ENCODE measurements at places on chromosomes 11 and 22.

DNA sequence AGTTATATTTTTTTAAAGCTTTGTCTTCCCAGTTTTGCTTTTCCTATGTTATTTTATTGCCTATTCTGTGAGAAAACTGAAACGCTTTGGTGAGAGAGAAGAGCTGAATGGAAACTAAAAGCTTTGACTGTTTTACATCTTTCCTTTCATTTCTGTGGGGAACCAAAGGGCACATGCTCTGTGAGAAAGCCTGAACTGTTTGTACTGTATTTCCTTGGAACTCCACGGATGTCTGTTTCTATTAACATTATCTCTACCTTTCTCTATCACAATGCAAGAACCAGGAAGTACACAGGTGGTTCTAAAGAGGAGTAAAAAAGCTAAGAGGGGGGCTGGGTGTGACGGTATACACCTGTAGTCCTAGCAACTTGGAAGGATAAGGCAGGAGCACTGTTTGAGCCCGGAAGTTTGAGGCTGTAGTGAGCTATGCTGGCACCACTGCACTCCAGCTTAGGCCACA is 43.8 kb downstream of the CELF1 start:
- no peak for DNase-seq

- DNase-seq = peak; percentile 75
Measured at GRCh38 chr11:1382831-1383607, 6.7 kb upstream of the BRSK2 start.

GRCh38 chr22:23514322-23515038 is 65.6 kb downstream of the IGLL1 start:
- DNase-seq = no peak

- DNase-seq = no peak
Measured at GRCh38 chr22:35821654-35822053, 104.0 kb downstream of the APOL5 start.

DNA sequence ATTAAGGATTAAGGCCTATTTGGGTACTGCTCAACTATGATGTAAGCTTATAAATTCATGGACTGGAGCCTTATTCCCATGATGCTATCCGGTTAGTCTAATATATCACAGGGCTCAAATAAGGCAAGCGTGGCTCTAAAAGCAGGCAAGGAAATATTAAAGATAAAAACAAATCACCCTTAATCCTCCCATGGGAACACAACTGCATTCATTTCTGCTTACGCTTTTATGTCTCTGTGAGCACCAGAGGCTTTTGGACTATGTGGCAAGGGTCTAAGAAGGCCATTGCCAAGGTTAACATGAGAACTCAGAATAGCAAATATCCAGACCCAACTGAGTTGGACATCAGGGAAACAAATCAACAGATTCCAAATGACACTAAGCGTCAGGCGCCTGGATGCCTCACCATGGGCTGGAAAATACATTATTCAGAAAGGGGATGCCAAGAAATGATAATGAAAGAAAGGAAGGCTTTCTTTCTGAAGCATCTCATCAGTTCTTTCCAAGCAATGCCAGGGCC is 138.1 kb downstream of the SLC1A2 start:
- DNase-seq = no peak

DNA sequence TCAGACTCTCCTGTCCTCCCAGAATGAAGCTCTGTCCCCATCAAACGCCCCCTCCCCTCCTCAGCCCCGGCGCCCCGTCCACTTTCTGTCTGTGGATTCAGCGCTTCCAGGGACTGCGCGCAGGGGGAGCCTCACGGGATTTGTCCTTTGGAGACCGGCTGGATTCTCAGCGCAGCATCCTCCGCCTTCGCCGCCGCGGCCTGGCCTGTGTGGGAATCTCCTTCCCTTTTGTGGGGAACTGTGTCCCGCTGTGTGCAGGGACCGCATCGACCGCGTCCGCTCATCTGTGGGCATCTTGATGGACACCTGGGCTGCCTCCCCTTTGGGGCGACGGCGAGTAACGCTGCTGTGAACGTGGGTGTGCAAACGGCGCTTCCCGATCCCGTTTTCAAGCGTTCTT is 1.1 kb upstream of the SCT start:
- no peak for DNase-seq

DNA sequence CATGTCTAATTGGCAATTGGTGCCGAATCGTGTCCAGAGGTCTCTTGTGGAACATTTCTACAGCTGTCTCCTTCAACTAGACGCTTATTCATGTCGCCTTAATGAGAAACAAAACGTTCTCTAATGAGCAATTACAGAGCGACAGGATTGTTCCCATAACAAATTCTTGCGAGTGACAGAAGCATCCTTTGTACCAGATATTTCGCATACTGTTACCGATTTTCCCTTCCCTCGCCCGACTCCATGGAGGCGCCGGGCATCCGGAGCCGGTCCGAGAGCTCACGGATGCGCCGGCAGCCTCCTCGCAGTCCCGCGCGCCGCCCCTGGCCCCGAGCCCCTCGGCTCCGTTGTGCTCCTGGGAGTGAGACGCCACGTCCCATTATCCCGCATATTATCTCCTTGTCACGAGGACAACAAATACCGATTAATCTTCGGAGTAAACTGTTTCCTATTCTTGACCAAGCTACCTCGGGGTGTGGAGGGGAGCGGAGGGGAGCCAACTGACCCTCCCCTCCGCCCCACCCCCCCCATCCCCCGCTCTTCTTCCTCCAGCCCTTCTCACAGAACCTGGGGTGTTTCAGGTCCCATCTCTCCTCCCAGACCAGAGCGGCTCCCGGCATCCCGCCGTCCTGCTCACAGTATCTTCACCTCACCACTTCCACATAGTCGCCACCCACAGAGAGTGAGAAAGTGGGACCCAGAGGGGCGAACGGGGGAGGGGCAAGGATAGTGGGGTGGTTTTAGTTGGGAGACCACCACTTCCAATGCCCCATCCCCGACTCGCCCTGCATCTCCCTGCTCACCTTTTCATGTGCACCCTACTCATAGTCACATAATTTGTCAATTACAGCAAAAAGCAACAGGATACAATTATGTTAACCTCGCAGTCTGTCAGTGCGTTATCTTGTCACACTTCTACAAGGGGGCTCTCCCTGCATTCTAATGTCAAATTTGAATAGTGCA is 11.4 kb downstream of the PAX6 start:
- peak; percentile 3 for DNase-seq

DNA sequence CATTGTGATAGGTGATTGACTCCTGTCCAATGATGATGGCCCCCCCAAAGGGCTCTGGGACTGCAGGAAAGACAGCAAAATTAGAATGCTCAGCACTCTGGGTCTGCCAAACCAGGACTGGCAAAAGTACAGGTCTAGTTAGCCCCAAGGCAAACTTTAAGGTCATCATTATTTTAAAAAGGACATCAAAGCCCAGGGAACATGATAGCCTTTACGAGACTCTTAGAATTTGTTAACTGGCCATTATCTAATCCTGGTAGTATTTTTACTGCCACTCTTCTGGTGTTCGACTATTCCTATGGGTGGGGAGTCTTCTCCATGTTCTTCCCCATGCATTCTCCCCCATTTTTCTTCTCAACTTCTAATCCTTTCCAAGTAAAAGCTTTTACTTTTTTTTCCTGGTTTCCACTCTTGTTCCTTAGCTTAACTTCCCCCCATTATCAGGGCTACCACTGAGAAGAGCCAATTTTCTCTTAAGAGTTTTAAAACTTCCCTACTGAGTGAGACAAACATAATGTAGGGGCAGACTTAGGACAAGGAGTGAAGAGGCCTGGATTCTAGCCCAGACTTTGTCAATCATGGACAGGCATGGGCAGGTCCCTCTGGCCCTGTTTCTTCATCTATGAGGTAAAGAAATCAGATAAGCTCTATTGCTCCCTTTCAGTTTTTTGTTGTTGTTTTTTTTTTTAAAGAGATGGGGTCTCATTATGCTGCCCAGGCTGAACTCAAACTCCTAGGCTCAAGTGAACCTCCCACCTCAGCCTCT is 7.1 kb downstream of the DDB1 start:
- DNase-seq = no peak

DNA sequence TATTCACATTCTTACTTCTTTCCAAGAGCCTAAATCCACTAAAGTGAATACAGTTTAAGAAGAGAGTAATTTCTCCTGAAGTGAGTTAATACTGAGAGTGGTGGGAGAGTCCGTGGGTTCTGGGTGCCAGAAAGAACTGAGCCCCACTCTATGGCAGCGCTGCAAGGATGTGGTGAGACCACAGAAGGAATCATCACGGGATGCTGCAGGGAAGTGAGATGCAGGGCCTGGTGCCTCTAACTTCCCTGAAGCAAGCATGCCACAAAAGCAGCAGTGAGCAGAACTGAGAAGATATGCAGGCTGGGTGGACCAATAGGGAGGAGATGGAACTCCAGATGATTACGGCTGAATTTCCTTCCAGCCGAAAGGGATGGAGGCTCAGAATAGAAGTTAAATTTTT is 5.0 kb upstream of the MMP12 start:
- no peak for DNase-seq

GRCh38 chr11:68727783-68728182 is 23.5 kb downstream of the TESMIN start:
- no peak for DNase-seq

- no peak for DNase-seq
Measured at GRCh38 chr22:17922925-17923903, 101.1 kb downstream of the MICAL3 start.

DNA sequence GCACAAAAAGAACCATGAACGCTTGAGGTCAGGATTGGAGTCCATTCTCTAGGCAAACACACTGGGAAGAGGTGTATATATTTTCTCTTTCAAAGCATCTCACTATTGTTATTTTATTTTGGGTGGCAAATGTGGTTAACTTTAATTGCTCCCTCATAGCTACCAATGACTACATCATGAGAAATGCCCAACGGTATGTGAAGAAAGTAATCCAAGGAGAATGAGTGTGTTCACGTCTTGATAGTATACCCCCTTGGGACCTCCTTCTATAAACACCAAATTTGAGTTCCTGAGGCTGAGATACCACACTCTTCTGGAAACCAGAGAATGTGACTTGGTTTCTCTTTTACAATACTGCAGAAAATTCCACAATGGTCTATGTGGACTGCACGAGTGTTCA is 15.8 kb downstream of the OR8D1 start:
- DNase-seq = no peak

DNA sequence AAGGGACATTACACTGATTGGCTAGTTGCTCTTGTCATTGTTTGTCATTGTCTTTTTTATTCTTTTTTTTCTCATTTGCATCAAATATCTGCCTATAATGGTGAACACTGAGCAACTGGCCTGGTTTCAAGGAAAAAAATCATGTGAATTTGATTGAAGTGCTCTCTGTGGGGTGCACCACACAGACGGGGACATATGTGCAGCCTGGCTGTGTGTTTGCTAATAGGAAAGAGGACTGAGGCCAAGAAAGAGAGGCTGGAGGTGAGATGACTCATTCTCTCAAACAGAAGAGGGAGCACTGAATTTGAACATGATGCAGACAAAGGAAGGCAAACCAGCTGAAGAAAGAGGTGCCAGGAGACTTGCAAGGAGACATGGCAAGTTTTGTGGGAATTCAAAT is 684.9 kb upstream of the CCDC90B start:
- DNase-seq = no peak

Data from tibial nerve (tissue), 4 donors.